ENCODE measurements at places on chromosomes 13 and 19.

DNA sequence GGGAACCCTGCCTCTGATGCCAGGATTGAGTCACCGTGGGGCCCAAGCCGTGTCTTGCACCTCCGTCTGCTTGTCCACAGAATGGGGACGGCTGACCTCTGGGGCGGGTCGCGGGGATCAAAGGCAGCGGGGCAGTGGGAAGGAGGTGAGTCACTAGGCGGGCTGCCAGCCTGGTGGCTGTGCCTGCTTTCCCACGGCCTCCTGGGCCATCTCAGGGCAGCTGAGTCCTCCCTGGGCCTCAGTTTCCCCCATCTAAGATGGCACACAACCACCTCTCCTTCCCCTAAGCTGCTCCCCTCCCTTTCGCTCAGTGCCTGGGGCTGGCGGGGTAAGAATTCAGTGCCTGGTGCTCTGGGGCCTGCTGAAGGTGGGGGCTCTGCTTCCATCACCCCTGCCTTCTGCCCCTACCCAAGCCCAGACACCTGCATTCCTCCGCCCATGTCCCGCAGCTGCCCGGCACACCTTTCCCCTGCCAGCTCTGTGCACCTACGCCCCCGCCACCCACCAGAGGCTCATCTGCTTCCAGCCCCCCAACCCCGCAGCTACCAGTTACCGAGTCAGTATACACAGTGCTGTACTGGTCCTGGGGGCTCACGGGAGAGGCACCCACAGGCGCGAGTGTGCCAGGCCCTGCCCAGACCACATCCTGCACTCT is 3.5 kb downstream of the MKNK2 start:
- no peak for DNase-seq

- no peak for DNase-seq
Measured at GRCh38 chr13:43195551-43195950, 172.2 kb downstream of the DNAJC15 start.

- no peak for DNase-seq
Measured at GRCh38 chr19:53161123-53161522, 2.3 kb upstream of the ZNF347 start.

DNA sequence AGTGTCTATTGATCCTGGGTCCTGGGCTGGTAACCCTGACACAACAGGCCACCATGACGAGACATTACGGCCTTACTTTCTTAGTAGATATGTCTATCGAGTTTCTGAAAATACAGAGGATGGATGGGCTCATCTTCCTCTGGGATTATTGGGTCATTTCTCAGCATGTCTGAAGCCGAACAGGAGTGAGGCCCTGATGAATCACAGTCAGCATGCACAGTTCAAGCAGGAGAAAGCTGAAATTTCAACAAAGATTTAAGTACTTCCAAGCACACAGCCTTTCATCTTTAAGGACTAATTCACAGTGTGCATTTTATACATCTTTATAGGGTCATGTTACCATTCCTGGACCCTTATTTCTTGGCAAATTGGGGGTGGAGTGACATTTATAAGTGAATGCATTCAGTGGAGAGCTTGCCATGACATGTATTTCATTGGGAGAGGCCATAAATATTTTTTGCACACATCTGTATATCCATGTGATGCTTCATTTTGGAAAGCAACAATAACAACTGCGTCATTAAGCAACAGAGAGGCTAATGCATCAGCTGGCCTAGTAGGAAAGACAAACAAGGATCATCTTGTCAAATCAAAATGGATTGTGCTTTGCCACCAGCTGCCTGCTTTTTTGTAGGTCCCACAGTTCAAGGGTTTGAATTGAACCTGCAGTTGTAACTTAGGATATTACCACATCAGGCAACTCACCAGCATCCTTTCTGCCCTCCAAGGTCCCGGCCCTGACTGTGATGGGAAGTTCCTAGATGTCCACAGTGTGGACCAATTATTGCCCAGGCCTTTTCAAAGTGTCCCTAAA is 143.5 kb downstream of the DNAJC15 start:
- no peak for DNase-seq

DNA sequence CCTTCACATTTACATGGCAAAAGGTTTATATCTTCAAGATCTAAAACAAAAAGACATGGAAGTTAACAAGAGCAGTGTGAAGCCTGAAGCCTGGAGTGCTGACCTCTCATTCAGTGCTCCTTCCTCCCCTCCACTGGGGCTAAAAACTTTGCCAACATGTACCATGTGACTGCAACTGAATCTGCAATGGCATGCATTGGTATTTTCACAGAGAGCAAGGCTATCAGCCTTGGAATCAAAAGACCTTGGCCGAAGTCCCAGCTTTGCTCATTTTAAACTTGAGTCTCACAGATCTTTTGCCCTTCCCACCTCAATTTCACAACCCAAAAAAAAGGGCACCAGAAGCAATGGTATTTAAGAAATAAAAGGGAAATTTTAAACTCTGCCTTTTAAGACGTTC is 325.1 kb downstream of the DCT start:
- no peak for DNase-seq

Measured in stimulated activated CD4-positive, alpha-beta T cell treated with anti-CD3 and anti-CD28 coated beads, TNF-alpha, amount 100 ng/mL, for 1 hour (primary cell).